NAMALWA (cell line): ENCODE measurements at places on chromosomes 12 and 14.
A peak's percentile ranks its signal among the peaks of the same experiment; 100 is the strongest.

- no peak for DNase-seq
Measured at GRCh38 chr14:77076113-77076631, 21.9 kb upstream of the CIPC start.

GRCh38 chr14:54175298-54175942, 218.8 kb upstream of the BMP4 start:
- peak; percentile 66 for DNase-seq

DNA sequence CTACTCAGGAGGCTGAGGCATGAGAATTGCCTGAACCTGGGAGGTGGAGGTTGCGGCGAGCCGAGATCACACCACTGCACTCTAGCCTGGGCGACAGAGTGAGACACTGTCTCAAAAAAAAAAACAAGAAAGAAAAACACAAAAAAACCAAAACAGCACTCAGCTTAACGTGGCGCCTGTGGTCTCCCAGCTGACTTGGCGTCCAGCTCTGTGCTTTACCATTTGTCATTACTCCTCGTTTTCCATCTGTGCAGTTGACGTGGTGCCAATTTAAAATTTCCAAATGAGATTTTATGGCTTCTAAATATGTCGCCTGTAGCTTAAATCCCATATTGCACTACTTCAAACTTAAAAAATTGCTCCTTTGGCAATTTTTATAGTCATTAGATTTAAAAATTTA, 2.0 kb downstream of the MGP start:
- no peak for DNase-seq

DNA sequence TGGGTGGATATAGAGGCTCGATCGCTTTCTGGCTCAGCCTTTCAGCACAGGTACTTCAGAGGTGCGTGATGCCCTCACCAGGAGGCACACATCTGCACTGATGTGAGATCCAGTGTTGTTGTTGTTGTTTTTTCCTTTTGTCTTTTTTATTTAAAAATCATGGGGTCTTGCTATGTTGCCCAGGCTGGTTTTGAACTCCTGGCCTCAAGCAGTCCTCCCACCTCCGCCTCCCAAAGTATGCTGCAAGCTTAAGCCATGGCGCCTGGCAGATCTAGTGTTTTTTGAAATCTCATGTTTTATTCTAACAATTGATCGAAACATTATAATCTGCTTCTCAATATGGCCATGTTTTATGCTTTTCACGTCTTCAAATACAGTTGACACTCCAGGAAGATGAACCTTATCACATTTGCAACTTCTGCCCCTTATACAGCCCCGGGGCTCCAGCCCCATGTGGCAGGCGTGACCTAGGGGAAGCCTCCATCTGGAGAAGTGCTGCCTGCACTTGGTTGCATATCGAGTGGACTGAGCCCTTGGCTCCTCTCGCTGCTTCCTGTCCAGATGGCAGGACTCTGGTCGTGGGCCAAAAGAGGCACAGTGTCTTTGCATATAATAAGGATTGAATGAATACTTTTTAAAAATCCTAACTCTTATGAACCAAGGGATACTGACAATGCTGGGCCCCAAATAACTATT, 71.7 kb downstream of the TRAF3 start:
- peak; percentile 9 for DNase-seq

DNA sequence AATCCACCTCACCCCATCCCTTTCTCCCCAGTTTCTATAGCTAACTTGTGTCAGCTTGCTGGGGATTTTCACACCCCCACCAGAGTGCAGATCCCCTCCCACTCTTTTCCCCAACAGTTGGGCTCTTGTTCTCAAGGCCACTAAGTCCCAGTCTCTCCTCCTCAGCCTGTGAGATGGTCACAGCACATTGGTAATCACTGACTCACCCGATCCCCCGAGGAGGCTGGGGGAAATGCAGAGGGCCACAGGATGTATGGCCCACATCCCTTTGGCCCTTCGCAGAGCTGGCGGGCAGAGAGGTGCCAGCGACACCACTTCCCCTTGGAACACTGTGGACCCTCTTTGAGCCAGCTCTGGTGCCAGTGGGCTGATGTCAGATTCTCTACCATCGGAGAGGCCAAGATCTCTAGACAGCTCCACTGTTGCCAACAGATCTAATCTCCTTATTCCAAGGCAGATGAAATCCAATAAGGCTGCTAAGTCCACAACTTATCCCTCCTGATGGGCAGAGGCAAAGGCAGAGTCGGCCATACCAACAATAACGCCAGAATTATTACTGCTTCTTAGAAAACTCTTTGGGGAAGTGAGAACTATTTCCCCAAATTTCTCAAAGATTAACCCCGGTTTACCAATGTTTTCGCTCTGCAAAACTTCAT, 1.6 kb downstream of the FMNL3 start:
- DNase-seq: no peak

- DNase-seq: no peak
Measured at GRCh38 chr12:51832354-51833107, 16.0 kb downstream of the FIGNL2 start.

DNA sequence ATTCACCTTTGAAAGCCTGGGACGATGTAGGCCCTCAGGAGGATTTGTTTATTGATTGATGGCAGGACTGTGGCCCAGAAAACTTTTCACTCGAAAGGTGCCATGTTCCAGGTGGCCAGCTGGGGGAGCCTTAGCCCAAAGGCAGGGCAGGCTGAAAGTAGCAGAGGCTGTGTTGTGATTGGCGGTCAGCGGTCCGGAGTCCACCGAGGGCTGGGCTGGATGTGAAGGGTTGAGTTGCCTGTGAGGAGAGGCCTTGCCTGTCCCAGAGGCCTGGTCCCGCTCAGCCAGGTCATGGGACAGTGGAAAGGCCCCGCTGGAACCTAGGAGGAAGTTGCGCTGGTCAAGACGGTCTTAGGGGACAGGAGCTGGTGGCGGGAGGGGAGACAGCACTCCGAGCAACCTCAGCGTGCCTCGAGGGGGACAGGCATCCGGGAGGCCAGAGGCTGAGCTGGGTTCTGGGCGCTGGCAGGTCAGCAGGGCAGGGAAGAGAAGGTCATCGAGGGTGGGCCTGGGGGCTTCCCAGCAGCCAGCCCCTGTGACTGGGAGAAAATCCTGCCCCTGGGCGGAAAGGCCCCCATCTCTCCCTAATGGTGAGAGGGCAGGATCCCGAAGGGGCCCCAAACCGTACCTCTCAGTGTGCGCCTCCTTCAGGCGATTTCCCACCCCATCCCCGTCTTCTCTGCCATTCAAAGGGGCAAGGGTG, 26.3 kb downstream of the CMA1 start:
- peak; percentile 61 for DNase-seq

- no peak for DNase-seq
Measured at GRCh38 chr12:53345486-53346188, 9.5 kb upstream of the SP7 start.

GRCh38 chr14:104001003-104001402, 58.7 kb upstream of the RD3L start:
- DNase-seq: peak; percentile 20

DNA sequence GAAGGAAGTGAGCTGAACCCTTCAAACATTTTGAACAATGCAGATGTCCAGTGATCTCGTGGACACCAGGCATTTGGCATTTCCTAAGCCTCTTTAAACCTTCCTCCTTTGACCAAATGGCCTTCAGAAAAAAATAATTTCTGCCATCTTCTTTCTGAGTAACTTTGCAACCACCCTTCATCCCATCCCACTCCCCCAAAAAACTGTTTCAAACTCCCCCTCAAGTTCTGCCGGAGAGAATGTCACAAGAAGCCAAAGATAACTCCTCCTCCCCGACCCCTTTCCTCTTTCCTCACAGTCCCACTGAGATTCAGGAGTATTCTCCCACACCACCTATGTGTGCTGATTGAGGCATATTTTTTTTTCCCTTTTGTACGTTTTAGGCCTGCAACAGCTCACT, 1.7 kb downstream of the KSR2 start:
- DNase-seq: no peak

DNA sequence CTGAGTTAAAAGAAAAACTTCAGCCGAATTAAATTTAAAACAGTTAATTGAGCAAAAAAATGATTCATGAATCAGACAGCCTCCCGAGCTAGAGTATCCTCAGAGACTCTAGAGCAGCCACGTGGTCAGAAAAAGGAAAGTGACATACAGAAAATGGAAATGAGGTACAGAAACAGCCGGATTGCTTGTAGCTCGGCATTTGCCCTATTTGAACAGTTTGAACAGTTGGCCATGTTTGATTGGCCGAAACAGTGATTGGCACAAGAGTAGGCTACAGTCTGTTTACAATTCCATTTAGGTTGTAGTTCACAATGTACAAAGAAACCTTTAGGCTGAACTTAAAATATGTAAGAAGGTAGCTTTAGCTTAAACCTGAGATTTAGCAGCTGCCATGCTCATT, 12.9 kb upstream of the OXA1L start:
- no peak for DNase-seq

GRCh38 chr12:68972595-68972994, 39.6 kb upstream of the CPM start:
- no peak for DNase-seq

- no peak for DNase-seq
Measured at GRCh38 chr12:48875944-48876515, 10.4 kb upstream of the RND1 start.

- DNase-seq: no peak
Measured at GRCh38 chr12:92419201-92419600, 273.6 kb upstream of the BTG1 start.

DNA sequence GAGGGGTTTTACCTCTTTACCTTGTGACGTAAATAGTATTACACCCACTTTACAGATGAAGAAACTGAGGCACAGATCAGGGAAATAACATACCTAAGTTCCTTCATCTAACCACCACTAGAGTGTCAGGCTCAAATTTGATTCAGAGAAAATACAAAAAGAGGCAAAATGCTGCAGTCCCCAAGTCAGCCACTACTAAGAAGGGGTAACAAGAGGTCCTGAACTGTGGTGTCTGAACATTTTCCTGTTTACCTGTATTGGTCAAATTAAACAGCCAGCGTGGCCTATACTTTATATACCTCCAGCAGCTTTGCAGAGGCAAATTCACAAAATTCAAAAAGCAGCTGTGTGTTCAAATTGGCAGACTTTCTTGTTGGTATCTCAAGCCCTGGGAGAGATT, 92.0 kb downstream of the TBX5 start:
- peak; percentile 5 for DNase-seq

- DNase-seq: no peak
Measured at GRCh38 chr12:56661979-56662638, 16.3 kb upstream of the ATP5F1B start.

DNA sequence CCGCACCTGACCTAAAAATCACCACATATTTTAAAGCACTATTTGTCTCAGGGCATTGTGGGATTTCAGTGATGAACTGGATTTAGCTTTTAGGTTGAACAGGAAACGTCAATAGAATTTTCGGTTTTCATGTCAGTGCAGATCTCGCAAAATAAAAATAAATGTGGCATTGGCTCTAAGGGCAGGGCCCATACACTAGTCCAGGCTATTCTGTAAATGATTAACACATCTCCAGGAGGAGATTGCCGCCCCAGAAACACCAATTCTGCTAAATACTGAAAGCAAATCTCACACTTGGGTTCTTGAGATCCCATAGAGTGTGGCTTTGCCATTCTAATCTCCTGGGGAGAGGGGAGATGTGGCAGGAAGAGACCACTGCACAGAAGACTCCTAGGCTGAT, 1494.0 kb upstream of the TMEM132C start:
- no peak for DNase-seq
